Psoas muscle (tissue), 8 donors: ENCODE measurements at places on chromosomes 16 and 17. TPM values are rescaled to one million over a fixed set of nuclear protein-coding genes. Genes with fewer than 3 reads are reported as not detected.

The CMTM1 gene
- 0.25 TPM for polyA plus RNA-seq

The SCN4A gene
- polyA plus RNA-seq, result 34.9 TPM

The PIRT gene
- polyA plus RNA-seq, result not detected

The ABI3 gene
- polyA plus RNA-seq, result 1.1 TPM

The DPEP3 gene
- polyA plus RNA-seq, result not detected

The MYH2 gene
- 306 TPM for polyA plus RNA-seq

The CYGB gene
- polyA plus RNA-seq, result 6.4 TPM

The CTRB1 gene
- polyA plus RNA-seq, result 0.03 TPM

The LRRC37A gene
- polyA plus RNA-seq, result 1.3 TPM

The KRT28 gene
- polyA plus RNA-seq, result not detected

The TMED6 gene
- polyA plus RNA-seq, result 0.09 TPM

The TVP23A gene
- polyA plus RNA-seq, result 0.01 TPM

The SLC16A6 gene
- polyA plus RNA-seq, result 0.86 TPM

The ADGRG3 gene
- polyA plus RNA-seq, result 0.37 TPM

The CLEC3A gene
- polyA plus RNA-seq, result not detected

The NF1 gene
- polyA plus RNA-seq, result 8.1 TPM

The SLC38A8 gene
- polyA plus RNA-seq, result not detected

The IGSF6 gene
- polyA plus RNA-seq, result 0.17 TPM

The ARL2BP gene
- 53.3 TPM for polyA plus RNA-seq

The C17orf50 gene
- polyA plus RNA-seq, result not detected

The PPP1R1B gene
- 1.6 TPM for polyA plus RNA-seq
